NCI-H460 (cell line): ENCODE measurements at places on chromosomes 6 and 20.

- no peak for DNase-seq
Observed at GRCh38 chr6:20412682-20413073, 11.0 kb downstream of the E2F3 start.

DNA sequence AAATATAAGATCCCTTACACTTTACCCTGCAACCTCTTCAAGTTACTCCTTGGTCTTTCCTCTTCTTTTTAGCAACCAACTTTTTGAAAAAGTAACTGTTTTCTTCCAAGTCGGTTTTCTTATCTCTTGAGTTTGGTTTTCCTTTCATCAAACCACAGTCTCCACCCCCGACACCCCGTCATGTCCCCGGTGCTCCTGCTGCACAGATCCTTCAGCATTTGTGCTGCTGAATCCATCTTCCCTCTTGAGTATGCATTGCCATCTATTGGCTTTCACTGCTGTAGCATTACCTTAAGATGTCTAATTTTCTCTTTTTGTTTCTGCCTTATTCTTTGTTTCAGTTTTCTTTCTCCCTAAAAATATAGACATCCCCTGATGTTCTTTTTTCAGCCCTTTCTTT is 11.9 kb upstream of the TNFRSF21 start:
- no peak for DNase-seq

DNA sequence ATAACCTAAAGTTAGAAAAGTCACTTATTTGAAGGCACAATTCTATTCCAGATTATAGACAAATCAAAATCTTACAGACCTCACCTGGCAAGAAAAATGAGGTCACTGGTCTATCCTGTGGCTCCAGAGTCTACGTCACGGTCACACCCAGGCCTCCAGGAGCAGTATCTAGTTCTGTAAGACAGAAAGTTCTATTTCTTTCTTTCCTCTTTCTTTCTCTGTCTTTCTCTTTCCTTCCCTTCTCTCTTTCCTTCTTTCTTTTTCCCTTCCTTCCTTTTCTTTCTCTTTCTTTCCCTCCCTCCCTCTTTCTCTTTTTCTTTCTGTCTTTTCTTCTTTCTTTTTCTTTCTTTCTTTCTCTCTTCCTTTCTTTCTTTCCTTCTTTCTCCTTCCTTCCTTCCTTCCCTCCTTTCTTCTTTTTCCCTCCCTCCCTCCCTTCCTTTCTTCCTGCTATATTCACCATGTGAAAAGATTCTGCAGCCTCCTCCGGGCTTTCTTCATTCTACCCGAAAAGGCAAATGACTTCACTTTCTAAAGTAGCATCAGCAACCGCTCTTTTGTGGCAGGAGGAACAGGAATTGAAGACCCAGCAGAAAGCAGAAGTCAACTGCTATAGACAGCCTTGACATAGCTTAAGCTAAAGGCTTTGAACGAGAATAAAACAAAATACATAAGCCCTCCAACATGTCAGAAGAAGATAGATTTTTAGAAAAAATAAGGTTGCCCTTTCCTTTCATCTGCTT is 83.9 kb upstream of the SIRPG start:
- no peak for DNase-seq

- DNase-seq: no peak
Observed at GRCh38 chr6:13761361-13762036, 49.9 kb upstream of the RANBP9 start.

GRCh38 chr6:21426841-21427490 is 166.6 kb upstream of the SOX4 start:
- DNase-seq: no peak

DNA sequence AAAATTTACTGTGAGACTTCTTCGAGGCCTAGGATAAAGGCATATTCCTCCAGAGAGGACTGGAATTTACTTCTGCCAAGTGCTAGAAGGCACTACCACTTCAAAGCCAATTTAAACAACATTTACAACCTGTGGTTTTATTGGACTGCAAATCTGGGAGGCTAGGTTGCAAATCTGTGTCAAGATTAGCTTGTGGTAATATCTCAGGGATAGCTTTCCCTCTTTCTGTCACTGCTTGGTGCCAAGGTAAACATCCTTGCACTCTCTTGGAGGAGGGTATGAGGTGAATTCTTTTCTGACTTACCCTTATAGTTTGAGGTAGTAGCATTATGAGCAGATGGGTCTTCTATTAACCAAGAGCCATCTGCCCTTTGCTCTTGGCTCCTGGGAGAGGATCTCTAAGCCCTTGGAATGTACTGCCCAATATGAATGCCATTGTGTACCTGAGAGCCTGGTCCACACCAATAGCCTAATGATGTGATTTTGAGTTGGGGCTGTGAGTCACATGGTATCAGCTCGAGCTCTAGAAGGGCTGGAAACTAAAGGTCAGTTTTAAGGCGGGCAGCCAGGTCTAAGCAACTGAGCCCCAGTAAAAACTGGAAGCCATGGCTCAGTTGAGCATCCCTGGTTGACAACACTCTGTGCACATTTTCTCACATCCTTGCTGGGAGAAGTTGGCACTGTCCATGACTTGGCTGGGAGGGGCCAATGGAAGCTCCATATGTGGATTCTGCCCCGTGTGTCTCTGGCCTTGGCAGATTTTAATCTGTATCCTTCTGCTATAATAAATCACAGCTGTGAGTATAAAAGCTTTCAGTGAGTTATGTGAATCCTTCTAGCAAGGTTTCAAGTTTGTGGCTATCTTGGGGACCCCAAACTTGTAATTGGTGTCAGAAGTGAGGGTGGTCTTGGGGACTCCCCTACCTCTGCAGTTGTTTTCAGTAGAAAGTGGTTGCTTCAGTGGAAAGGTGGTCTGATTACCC is 188.1 kb downstream of the UBE3D start:
- no peak for DNase-seq

DNA sequence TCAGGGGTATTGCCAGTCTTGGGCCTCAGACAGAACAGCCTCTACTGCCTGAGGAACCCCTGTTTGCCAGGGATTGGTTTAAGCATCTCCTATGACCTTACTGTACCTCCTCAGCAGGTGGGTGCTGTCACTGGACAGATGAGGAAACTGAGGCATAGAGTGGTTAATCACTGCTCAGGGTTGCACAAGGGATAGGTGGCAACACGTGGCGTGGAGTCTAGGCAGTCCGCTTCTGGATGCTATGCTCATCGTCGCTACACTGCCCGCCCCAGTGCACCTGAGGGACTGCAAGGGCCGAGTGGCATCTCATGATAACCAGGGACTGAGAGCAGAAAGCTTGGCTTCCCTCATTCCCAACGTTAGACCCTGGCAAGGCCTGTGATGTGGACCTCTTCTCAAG is 101.8 kb upstream of the SULF2 start:
- DNase-seq: no peak

- DNase-seq: no peak
Observed at GRCh38 chr20:32070690-32071213, 18.7 kb downstream of the HCK start.

DNA sequence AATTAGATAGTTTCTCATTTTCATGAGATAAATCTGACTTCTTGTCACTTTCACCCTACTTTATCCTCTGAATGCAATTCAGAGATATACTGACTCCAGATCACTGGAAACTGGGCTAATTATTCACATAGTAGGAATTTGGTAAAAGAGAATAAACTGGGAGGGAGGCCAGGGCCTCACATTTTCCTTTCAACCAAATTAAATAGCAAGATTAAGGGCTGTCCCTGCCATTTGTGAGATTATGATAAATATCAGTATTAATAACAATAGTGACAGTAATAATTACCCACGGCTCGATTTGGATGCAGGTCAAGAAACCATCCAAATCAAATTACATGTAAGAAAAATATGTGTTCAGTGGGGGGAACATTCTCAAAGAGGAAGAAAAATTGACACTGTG is 140.5 kb downstream of the CD83 start:
- DNase-seq: no peak

DNA sequence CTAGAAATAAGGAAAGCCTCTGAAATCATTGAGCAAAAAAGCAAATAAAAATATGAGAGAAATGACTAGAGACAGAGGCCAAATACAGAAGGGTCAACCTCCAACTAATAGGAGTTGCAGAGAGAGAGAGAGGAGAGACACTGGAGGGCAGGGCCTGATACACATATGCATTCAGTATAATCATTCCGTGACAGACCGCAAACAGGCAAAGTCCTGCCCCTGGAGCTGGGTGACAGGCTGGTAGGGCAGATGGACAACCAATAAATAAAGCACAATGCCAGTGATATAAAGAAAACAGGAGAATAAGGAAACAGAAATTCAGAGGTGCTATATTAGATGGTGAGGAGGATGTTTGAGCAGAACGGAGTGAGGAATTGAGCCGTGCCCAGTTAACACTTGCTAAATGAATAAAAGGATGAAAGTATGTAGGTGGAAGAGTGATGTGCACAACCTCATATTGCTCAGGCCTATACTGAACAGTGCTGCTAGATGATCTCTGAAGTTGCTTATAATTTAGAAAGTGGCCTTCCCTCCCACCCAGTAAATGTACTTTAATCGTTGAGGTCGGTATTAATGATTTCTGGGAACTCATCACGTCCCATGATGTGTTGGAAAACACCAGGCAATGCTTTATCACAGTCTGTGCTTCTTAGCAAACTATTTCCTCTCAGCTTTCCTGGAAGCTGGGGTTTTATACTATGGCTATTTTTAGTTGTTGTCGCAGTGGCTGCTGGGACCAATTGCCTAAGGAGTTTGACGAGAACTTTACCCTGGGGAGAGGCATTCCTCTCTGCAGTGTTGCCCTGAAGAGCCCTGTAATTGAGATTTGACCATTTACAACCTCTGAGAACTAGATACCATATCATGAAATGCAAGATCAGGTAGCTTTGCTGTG is 37.6 kb upstream of the CLIC5 start:
- no peak for DNase-seq

DNA sequence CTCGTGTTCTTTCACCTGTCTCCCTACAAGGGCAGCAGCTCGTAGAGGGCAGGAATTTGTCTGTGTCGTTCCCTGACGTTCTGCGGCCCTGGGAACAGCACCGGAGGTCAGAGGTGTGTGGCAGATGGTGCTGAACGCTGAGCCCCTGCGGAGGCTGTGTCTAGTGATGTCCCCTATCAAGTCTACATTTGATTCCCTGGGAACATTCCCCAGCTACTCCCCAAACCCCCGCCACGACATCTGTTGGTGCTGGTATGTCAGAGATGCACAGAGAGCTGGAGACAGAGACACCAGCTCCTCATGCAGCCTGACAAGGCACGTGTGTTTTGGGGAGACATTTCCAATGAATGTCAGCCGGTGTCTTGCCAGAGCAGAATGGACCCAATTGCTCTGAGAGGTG is 7.7 kb downstream of the PMEPA1 start:
- no peak for DNase-seq

DNA sequence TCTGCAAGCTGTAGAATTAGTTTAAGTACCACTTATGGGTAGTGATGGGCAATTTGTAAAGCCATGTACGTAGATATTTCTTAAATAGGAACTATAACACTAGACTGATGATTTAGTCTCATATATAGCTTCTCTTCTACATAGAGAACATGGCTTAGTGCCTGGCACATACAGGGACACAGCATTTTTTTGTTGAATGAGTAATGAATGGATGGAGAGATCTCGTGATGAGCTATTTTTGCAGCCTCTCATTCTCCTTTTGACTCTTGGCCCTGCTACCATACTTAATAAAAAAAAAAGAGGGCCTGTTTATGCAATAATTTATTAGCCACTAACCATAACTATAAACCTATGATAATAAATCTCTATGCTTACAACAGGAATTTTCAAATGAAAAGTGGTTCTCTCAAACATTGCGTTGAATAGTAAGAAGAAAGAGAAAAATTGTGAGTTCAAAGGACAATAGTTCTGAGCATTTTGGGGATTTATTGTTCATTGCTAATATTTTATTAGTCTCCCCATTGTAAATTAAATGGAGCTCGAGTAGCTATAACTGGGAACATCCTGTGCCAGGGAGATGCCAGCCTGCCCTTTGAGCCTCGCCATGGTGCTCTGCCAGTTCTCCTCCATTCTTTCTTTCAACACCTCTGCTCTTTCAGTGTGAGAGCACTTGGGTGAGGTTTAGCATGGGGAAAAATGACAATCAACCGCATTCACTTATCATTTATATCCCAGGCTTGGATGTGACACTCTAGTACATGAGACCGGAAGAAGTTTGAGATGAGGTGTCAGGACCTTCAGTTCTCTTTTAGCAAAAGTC is 14.7 kb upstream of the RCAN2 start:
- DNase-seq: no peak

DNA sequence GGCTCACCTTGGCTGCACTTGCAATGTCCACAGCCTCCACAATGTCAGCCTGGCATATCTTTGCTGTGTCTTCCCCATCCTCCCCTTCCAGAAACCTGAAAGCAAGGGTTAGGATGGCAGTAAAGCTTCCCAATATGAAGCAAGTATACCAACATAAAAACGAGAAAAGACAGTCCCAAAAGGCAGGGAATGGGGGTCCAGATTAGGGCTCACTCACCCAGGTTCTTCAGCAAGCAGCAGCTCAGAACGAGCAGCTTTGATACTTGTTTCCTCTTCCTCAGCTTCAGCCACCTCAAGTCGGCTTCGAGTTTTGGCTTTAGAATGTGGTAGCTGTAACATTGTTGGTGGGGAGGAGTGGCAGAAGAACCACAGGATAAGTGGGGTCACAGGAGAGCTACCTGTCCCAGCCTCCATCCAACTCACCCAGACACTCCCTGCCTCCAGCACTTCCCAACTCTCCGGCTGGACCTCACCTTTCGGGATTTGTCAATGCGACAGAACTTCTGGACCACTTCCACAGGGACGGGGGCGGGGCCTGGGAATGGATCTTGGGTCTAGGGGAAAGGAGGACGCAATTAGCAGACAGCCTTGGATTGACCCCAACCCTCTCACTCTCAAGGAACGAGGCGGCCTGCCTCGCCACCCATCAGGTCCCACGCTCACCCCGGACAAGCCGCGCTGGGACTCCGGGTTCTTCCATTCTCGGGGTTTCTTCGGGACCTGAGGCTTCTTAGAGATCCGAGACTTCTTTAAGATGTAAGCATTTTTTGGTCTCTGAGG is 708 bp downstream of the WDR46 start:
- no peak for DNase-seq

DNA sequence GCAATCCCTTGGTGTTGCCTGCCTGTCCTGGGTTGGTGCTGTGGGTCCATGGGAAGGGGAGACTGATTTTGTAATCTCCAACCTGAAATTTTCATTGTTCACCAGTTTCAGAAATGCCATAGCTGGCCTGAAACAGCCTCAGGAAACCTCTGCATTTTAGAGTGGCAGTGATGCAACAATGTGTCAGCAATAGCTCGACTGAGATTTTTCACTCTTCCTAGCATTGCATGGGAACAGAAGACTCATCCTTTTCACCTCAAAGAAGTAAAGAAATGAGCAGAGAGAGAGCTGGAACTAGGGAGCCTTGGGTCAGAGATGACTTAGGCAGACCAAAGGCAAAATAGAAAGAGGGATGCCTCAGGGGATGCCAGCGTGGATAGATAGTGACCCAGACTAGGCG is 23.7 kb upstream of the TMEM14A start:
- DNase-seq: no peak

DNA sequence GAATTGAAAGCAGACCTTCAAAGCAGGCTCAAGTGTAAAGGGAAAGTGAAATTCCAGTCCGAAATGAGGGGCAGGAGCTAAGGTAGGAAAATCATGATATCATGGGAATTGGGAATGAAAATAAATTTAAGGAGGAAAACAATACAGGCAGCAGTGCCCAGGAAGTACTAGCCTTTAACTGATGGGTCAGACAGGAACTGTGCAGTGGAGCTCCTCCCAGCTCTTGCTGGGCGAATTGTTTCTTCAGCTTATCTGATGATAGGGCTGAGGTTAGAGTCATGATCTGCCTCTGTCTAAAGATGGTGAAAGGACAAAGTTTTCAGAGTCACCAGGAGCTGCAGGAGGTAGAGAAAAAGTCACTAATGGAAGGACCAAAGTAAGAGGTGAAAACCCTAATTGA is 457.9 kb upstream of the PTCHD4 start:
- no peak for DNase-seq

GRCh38 chr20:23508449-23509229 is 17.7 kb downstream of the CST8 start:
- DNase-seq: no peak

GRCh38 chr6:116087437-116088027 is 13.1 kb upstream of the NT5DC1 start:
- DNase-seq: no peak
